ENCODE measurements at places on chromosomes 1 and 21.

- DNase-seq: peak; percentile 25
These were observed 1.4 kb downstream of the NCAM2 start for GRCh38 chr21:20999659-21000058.

DNA sequence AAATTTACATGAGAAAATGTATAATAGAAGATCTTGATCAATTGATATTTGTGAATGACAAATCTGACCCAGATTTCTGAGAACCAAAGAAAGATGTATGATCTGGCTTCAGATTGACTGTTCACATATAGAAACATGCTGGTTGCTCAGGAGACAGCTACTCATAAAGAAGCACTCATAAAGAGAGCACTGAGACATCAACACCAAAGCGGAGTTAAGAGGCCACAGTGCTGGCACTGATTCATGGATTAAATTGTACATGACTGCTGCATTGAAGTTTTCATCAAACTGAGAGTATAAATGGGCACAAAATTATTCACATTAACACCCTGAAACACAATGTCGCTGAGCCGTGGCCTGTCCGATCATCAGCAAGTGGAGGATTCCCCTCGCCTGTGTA lies 46.2 kb downstream of the SH3GLB1 start:
- no peak for DNase-seq

GRCh38 chr1:9586147-9586766 lies 2.5 kb upstream of the TMEM201 start:
- no peak for DNase-seq

GRCh38 chr21:34594566-34595234 lies 20.2 kb downstream of the RCAN1 start:
- no peak for DNase-seq

DNA sequence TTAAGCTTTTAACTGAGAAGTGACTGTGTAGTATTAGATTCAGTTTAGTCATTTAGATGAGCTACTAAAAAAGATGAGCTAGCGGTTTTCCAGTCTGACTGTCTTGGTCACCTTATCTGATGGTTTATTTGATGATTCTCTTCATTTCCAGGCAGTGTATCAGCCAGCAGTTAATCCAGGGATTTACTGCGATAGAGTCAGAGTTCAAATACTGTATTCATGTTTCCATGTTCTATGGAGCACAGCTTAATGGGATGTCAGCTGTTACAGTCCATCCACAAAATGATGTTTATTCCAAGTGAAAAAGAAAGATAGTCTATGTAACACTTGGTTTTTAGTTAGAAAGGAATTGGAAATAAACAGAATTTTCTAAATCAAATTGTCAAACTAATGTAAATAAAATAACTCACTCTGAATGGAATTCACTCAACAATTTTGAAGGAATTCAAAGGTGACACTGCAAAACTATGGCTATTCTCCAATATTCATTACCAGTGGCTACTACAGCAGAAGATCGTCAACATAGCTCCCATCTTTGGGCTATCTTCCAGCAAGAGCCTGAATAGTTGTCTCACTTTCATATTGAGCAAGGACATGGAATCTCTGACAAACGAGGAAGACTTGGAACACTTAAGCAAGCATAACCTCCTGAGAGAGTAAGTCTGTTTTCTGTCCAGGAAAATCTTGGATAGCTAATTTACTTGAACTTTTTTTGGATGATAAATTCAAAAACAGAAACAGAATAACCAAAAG lies 54.6 kb upstream of the DPT start:
- no peak for DNase-seq

DNA sequence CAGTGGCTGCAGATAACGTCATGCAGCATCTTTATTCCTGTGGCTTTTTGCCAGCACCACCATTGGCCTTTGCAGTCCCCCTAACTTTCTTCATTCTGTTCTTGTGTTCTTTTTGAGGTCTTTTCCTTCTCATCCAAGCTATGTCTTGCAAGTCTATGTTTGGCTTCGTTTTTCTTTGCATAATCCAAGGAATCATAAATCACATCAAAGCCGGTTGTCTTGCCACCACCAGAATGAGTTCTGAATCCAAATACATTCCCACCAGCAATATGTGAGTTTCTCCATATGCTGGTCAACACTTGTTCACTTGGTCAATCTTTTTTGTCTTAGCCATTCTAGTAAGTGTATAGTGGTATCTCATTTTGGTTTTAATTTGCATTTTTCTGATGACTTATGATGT lies 70.6 kb upstream of the AK4 start:
- DNase-seq: no peak

- no peak for DNase-seq
These were observed 67.9 kb downstream of the KLHDC7A start for GRCh38 chr1:18548643-18549042.

DNA sequence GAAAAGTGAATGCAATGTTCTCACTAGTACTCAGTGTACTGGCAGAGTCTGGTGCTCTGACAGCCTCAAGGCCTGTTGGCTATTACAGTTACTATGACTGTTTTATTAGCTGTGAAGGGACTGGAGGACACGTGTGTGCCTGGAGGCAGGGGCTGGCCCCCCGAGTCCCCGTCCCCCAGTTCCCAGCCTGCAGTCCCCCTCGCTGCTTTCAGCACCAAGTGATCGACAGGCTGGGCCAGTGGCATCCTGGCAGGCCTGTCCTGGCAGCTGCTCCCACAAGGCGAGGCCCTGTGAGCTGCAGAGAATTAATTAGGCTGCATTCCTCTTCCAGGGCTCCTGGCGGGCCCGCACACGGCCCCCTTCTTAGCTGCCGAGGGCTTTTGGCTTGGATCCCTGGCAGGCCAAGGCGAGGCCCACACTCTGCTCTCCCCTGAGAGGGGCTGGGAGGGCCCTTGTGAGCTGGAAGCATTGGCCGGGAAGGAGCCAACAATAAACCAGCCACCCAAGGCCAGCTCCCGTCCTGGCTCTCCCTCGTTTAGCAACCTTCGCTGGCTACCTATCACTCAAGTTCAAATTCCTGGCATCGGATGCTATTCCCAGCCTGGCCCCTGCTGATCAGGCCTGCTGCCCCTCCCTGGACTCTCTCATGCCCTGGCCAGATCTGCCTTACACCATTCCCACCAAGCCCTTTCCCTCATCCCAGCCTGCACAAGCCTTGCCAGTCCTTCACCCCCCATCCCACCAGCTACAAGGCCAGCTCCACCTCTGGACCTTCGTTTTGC lies 9.8 kb downstream of the EDN2 start:
- no peak for DNase-seq

DNA sequence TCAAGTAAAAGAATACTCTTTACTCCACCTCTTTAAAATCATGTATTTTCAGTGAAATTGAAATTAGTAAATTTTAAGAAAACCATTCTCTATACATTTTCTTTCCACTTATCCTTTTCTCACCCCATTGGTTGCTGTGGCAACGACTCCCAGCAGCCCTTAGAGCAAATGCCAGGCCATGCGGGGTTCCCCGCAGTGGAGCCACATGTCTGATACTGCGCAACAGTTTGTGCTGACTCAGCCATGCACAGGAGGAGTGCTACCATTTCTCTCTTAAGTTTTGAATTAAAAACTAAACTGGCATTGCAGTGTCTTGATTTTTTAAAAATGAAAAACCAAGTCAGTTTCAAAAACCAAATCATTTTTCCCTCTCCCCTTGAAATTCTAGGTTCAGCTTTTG lies 214.1 kb upstream of the L1TD1 start:
- no peak for DNase-seq

DNA sequence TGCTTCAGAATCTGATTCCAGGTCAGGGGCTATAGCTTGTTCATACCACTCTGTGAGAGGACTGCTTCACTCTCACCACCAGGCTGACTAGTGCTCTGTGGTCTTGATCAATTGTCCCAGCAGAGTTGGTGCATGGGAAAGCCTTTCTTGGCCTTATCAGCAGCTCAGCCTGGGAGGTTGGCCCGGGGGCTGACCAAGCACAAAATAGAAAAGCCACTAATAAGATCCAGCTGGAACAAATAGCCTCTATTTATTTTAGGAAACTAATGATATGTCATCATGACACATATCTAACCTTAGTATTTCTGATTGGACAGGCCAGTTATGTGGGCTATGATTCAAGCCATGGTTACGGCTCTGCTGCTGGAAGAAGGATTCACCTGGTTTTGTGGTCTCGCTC lies 134.2 kb downstream of the GDAP2 start:
- no peak for DNase-seq

DNA sequence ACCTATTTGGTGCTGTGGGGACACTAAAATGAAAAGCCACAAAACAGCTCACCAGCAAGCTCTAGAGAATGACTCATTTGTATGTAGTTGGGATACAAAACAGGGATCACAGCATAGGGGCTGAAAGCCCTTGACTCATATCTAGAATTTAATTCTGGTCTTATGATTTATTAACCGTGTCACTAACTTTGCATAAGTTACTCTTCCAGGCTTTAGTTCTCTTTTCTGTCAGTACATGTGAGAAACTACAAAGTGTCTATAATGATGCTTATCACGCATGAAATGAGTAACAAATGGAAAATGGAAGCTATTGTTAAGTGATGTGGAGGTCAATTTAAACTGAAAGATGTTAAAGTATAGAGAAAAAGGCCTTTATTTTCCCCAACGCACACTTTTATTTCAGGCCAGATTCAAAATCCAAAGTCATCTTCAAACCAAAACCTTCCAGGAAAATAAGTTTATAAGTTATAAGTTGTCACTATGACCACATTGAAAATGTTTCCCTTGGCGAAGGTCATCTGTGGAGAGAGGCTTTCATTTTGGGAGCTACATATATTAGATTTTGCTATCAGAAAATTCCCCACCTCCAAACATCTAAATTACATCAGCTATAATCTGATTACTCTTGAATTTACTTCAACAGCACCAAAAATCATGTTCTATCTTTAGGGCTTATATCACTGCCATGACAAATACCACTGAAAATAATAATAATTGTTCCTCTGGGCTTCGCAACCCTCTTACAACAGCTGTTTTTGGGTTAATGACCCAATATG lies 430.5 kb downstream of the MRPL39 start:
- no peak for DNase-seq

GRCh38 chr1:211359876-211360275 lies 33.2 kb downstream of the TRAF5 start:
- DNase-seq: no peak

DNA sequence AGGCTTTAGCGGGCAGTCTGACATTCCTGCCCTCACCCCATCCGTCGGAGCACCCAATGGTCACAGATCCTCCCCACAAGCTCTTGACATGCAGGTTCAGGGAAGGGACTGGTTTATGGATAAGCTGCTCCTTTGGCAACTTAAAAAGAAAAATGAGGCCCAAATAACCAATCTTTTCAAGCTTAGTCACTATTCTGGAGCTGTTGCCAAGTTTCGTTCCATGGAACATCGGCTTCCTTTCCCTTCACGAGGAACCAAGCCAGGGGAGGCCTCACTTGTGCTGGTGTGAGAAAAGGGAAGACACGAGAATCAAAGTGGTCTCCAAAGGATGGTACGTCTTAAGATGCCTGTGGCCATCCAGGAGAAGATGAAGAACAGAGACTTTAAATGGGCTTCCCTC lies 46.1 kb upstream of the LPAR3 start:
- DNase-seq: no peak

DNA sequence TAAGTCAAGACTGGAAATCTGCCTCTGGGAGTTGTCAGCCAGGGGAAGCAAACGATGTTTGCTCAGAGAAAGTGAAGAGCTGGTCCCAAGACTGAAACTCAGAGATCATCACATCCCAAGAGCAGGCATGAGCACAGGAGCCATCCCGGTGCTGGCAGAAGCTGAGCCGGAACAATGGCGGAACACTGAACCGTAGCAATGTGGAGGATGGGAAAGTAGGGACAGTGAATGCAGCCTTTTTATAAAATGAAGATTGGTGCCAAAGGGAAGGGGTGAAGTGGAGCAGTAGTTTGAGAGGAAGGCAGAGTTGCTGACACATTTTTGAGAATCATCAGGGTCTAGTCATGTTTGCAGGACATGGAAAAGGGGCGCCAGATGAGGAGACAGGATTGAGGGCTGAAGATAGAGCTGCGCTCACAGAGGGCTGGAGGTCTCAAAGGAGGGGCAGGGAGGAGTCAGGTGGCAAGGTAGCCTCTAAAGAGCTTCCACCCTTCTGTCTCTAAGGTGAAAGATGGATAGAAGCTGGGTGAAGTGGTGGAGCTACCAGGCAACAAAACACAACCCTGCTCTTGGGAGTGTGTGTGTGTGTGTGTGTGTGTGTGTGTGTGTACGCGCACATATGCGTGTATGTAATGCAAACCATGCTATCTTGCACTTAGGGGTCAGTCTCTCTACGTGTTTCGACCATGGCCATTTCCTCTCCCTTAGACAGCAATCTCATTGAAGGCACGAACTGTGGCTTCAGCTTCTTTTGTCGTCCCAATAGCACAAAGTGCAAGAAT lies 94.3 kb upstream of the IRF2BP2 start:
- DNase-seq: no peak

DNA sequence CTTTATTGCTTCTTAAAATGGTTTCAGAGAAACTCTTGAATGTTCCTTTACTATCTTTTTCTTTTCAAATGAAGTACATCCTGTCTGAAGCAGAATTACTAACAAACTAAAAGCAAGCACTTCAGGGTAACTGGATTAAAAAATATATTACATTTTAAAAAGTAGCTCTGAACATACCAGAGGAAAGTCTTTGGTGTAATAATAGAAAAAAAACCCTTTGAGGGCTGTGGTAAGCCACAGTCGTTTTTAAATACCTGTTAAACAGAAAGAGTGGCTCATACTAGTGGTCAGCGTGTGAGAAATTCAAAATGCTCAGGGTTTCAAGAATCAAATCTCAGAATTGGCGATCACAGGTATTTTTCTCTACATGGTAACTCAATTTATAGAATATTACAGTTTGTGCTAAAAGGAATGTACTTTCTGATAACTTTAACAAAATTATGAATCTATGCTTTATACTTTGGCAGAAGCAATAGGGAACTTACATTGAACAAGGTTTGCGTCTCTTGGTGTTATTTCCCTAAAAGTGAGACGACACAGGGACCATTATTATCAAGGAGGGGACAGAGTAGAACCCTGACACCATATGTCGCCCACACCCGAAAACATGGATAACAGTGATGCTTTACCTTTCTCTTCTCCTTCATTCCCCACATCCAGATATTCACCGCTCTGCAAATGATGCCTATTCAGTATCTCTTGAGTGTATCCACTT lies 97.0 kb upstream of the DPH5 start:
- DNase-seq: no peak

DNA sequence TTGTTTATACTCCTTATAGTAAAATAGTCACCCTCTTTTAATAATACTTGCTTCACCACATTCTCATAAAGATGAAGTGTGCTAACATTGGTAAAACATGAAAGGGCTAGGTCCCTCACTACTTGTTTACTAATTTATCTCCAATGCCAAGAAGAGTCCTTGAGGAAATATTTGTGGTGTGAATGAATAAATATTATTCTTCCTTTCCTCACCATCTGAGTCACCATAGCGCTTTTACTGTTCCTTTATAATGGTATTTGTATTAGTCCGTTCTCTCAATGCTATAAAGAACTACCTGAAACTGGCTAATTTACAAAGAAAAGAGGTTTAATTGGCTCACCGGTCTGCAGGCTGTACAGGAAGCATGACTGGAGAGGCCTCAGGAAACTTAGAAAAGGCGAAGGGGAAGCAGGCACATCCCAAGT lies 222.8 kb upstream of the ZRANB2 start:
- DNase-seq: no peak

Measured in stimulated activated CD4-positive, alpha-beta T cell treated with anti-CD3 and anti-CD28 coated beads, Interleukin-15, amount 100 ng/mL, for 48 hours (primary cell).